ENCODE measurements at places on chromosomes 7 and 10.

- no peak for DNase-seq
These were observed 5.2 kb upstream of the SEMA3C start for GRCh38 chr7:80924090-80924489.

GRCh38 chr10:80407812-80408241 lies 524 bp upstream of the PRXL2A start:
- DNase-seq = no peak

DNA sequence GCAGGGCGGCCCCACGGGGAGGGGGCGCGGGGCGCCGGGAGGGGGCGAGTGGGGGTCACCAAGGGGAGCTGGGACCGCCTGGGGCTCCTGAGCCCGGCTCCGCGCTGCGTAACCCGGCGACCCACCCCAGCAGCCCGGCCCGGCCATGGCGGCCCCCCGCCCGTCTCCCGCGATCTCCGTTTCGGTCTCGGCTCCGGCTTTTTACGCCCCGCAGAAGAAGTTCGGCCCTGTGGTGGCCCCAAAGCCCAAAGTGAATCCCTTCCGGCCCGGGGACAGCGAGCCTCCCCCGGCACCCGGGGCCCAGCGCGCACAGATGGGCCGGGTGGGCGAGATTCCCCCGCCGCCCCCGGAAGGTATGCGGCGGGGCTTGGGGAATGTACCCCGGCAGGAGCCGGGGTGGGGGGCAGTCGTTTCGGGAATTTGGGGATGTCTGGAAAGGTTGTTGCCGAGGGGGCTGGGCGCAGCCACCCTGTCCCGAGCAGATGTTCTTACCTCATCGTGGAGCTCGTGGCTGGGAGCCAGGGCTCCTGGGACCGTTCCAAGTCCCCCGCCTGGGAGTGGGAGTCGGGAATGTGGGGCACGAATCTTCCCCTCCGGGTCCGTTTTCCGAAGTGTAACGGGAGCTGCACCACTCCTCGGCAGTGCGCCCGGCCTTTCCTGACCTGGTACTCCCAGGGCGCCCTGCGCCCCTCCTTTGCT lies 431 bp downstream of the ZYX start:
- no peak for DNase-seq

DNA sequence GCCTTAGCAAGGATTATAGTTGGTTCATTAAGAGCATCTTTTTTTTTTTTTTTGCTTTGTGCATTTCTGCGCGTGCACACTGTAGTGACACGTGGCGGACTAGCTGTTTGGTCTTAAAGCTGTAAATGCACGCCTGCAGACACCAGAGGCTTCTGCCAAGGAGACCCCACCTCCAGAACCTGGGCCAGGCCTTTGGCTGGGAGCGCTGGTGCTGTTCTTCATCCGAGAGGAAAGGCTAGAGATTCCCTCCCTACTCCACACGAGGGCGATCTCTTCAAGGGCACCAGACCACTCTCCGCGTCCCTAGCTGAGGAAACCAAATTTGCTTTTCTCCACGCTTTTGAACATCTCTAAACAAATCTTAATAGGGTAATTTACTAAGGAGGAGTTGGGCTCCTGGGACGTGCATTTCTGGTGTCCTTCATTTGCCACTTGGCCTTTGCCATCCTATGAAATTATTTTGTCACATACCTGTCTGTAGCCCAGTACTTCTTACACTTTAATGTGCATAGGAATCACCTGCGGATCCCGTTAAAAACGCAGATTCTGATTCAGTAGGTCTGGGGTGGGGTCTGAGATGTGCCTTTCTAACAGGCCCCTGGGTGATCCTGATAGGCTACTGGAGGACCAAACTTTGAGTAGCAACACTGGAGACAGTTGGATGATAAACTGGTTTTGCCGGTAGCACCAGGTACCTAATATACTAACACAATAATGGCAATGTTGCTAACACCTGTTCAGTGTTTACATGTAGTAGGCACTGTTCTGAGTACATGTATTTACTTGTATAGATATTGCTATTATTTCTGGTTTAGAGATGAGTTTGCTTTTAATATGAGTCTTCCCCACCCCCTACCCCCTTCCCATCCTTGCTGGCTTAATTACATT lies 1.3 kb upstream of the SLC26A5 start:
- no peak for DNase-seq

Measured in esophagus squamous epithelium (tissue), 5 donors.